ENCODE measurements at places on chromosomes 16 and 17.

DNA sequence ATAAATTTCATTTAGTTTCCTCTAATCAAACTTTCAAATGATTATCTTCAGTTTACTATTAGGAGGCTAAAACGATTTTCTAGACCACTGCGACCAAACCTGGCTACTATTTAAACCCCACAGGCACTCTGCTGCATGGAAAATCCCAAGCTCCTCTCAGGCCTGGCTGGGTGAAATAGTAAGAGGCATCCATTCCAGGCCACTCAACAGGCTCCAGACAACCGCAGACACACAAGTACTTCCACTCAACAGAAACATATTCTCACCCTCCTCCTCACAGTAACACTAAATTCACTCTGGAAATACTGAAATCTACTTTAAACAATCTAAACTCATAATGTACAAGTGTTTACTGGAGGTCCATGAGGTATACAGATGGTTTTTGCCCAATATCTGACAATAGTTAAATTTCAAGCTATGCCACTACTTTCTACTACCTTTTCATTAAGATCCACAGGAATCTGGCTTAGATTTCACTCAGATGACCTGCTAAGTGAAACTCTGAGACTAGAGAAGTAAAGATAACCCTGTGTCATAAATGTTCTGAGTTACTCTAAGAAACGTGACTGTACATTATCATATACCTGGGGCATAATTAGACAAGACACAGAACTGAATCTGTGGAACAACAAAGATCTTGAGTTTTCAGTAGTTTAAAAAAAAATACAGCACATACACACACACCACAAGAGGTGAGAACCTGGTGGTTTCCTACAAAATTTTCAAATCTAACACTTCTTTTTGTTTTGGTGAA, 10.4 kb downstream of the VPS53 start:
- DNase-seq: no peak

DNA sequence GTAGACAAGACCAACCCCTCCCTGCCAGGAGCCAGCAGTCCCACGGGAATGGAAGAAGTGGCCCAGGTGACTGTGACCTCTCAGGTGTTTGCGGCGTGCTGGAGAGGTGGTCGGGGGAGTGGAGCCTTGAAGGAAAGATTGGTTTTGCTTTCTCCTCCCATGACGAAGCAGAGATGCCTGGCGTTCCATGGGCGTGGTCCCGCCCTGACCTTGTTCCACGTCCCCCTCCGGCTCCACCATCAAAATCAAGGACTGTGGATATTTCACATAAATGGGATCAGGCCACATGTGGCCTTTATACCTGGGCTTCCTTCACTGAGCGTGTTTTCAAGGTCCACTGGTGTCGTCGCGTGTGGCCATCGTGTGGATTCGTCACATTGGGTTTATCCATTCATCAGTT, 270.6 kb upstream of the TNRC6C start:
- DNase-seq: no peak

DNA sequence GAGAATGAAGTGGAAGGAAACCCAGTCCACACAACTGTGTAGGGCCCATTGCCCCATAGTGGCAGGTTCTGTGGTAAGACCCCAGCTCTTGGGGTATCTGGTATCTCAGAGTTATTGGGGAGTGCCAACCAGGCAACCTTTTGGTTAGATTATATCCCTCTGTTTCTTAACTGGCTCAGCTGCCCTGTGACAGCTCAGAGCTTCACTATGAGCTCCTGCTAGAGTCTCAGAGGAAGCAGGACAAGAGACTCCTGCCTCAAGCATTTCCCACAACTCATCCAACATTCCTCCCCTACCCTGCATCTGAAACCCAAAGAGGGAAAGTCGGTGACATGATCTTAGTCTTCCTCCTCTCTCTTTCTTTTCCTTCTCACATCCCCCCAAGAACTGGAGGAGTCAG, 292.3 kb downstream of the SHISA9 start:
- no peak for DNase-seq

GRCh38 chr16:19718624-19718965, 524 bp downstream of the IQCK start:
- no peak for DNase-seq

DNA sequence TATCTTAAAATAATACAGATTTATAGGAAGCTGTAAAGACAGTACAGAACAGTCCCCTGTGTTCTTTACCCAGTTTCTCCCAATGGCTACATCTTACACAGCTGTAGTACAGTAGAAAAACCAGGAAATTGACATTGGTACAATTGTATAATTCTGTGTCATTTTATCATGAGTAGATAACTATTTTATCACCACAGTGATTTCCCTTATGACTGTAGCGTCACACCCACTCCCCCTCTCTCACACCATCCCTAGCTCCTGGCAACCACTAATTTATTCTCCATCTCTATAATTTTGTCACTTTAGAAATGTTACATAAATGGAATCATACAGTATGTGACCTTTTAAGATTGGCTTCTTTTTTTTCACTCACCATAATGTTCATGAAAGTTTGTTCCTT, 30.9 kb downstream of the CLTC start:
- no peak for DNase-seq

DNA sequence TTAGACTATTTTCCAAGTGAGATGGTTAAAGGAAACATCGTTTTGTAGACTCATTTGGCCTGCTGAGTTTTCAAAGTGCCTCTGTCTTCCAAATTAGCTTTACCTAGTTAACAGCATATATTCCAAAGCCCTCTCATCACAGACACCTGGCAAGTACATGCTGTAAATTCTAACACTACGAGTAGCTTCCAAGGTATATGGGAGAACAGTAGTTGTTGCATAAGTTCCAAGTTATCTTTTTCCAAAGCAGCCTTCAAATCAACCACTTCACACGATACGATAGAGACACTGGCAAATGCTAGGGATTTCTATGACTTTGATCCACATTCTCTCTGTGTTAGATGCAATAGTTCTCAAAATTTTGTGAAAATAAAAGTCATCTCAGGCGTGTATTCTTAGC, 299.3 kb downstream of the CNTNAP4 start:
- DNase-seq: no peak

GRCh38 chr16:87681981-87682570, 79.8 kb downstream of the JPH3 start:
- DNase-seq: no peak

GRCh38 chr17:57788725-57789124, 43.6 kb upstream of the CCDC182 start:
- no peak for DNase-seq

DNA sequence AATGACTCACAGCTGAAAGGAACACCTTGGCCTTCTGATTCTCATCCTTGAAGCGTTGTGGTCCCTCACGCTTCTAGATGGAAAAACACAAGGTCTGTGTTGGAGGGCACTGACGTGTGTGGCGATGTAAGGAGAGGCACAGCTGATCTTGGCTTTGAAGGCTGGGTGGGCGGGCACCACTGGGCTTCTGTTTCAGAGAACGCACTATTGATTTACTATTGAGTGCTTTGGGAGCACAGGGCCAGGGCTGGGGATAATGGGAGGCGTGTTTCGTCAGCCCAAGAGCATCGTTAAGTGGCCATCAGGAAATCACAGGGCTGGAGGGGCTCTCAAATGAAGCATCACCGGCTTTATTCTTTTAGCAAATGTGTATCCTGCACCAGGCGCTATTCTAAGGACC, 70.7 kb downstream of the CMIP start:
- DNase-seq: no peak

DNA sequence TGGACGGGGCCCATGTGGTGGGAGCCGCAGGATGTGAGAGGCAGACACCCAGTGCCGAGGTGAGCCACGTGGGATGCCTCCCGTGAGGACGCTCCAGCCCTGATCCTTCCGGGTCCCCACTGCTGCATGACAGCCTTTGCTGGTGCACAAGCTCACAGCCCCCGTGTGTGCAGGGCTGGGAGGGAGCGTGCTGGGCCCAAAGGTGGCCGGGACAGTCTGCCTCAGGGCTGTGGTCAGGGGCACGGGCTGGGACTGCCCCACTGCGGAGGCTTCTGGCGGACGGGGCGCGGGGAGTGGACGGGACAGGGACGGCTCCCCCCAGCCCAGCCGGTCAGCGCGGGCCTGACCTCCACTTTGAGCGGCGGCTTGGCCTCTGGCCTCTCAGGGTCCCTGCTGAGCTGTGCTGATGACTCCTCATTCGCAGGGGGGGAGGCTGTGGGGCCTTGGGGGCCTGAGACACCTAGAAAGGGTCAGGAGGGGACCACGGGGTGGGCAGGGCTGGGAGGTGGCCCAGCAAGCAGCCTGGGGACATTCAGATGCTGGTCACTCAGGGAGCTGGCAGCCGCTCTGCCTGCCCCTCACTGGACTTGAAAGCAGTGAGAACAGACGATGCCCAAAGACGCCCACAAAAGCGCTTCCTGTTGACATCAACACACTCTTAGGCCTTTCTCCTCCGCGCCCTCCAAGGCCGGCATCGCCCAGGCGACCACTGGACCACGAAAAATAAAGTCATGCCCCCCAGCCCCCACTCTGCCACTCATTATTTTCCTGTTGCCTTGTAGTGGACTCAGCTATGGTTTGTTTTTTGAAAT, 9.3 kb upstream of the METRNL start:
- no peak for DNase-seq

GRCh38 chr17:57631871-57632270, 113.2 kb downstream of the CCDC182 start:
- no peak for DNase-seq

DNA sequence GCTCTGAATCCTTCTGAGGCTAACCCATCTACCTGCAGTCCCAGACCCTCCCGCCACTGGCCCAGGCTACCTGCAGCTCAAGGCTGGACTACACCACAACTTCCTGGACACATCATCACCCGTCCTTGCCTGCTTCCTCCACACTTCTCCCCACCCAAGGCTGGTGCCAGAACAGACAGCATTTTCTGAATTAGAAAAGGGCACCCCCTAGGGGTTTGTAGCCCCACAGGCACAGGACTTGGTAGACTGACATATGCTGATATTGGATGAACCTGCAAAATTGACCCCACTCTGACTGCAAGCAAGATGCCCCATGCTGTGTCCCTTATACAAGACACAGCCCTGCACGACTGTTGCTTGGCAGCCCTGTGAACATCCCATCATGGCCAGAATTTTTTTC, 271.5 kb upstream of the C16orf82 start:
- DNase-seq: no peak
